ENCODE measurements at places on chromosomes 11 and 22.
A peak's percentile ranks its signal among the peaks of the same experiment; 100 is the strongest.

DNA sequence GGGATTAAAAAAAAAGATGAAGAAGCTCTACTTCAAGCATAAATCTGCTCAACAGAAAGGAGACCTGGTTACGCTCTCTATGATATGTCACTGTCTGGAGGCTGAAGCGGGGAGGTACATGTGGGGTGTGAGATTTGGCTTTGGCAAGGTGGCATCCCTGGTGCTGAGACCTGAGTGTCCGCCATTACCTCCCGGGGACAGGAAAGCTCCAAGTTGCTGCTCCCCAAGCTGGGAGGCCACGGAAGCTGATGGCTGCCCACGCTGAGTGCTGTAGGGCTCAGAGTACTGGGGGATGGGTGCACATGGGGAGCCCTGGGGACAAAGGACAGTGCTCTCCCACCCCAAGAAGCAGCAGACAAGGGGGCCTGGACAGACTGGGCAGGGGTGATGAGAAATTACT, 167.9 kb downstream of the DSCAML1 start:
- no peak for DNase-seq

DNA sequence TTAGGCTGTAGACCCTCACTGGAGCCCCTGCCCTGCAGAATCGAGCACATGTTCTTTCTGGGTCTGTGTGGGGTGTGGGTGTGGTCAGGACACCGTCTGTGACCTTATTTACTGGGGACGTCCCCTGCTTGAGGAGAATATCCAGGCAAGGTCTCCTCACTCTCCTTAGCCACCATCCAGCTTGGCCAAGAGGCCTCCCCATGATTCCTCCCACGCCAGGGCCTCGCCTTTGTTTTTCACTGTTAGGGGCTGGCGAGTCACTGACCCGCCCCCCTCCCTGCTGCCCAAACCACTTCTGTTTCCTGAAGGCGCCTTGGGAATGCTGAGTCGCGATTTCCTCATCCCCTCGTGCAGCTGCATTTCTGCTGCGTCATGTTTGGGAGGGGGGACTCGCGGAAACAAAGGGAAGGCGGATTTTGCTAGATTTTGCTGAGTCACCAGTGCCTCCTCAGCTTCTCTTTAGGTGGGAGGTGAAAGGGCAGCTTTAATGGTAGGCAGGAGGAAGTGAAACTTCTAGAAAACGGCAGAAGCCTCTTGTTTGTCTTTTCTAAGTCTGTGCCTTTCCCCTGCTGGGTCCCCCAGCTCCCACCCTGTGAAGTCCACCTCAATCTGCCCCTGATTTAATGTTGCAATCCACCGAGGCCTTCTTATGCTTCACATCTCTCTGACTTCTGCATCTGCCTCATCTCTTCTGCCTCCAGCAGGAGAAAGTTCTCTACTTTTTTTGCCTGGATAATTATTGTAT, 4.0 kb upstream of the HMOX1 start:
- peak; percentile 92 for DNase-seq

DNA sequence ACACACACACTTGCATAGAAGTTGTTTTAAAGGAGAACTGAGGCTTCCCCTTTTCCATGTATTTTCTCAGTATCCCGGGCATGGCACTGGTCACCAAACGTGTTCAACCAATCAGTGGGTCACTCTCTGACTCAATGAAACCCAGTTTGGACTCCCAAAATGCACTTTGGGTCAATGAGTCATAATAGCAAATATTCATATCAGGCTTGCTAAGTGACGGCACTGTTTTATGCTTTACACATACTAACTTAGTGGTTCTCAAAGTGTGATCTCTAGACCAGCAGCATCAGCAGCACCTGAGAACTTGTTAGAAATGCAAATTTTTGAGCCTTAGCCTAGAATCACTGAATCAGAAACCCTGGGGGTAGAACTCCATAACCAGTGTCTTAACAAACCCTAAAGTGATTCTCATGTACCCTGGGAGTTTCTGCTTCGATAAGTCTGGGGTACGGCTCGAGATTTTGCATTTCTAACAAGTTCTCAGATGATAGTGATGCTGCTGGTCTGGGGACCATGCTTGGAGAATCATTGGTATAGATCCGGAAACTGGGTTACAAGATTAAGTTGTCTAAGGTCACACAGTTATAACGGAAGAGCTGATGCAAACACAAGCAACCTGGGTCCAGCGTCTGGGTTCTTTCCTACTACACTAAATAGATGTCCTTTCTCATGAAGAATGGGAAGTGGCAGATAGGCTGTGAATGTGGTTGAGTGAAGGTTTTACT, 35.6 kb downstream of the ETS1 start:
- DNase-seq: no peak

DNA sequence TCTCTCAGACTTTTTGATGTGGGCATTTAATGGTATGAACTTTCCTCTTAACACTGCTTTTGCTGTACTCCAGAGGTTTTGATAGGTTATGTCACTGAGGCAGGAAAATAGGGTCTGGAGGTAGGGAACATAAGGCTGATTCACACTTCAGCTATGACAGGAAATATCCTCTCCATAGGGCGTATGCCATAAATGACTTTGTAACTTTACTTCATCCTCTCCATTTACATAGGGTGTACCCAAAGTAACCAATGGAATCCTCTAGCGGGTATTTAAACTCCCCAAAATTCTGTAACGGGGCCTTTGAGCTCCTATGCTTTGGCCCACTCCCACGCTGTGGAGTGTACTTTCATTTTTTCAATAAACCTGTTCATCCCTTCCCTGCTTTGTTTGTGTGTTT, 49.5 kb downstream of the OR2AT4 start:
- no peak for DNase-seq

GRCh38 chr11:103877221-103877620, 159.2 kb upstream of the DDI1 start:
- DNase-seq: no peak

DNA sequence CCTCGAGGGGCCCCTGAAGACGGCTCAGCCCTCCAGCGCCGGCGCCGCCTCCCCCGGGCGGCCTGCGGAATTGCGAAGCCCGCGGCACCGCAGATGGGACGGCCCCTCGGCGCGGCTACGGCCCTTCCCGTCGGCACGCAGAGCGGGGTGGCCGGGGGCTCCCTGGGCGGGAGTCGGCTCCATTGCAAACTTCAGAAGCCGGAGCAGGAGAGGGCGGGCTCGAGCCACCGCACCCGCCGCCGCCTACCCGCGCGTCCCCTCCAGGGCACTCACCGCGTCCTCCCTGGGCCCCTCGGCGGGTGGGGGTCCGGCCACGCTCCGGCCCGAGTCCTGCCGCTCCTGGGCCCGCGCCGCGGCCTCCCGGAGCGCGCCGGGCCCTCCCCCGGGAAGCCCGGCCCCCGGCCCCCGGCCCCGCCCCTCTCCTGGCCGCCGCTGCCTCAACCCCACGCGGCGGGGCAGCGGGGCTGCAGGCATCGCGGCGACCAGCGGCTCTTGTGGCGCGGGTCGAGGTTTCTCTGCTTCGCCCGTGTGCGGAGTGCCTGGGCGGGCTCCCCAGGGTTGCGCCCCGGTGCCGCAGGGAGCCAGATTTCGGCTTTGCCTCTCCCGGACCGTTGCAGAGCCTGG, at the start of gene PACSIN3:
TSS of gene PACSIN3 (minus strand) at position 359 of the 624 bp plus-strand sequence. CDS start 3,707 bp downstream, outside the sequence.
- DNase-seq: peak; percentile 42

DNA sequence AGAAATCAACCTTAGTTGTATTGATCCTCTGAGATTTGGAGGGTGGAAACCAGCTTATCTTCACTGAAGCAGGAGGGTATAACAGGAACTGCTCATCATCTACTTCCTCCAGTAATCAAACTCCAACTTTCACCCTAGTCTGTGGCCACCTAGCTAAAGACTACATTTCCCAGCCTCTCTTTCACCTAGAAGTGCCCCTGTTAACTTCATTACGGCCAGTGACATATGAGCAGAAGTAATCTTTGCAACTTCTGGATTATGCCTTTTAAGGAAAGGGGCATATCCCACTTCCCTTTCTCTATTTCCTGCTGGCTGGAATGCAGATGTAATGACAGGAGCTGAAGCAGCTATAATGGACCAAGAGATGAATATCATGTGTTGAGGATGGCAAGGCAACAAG, 7.6 kb upstream of the VPS37C start:
- DNase-seq: no peak

DNA sequence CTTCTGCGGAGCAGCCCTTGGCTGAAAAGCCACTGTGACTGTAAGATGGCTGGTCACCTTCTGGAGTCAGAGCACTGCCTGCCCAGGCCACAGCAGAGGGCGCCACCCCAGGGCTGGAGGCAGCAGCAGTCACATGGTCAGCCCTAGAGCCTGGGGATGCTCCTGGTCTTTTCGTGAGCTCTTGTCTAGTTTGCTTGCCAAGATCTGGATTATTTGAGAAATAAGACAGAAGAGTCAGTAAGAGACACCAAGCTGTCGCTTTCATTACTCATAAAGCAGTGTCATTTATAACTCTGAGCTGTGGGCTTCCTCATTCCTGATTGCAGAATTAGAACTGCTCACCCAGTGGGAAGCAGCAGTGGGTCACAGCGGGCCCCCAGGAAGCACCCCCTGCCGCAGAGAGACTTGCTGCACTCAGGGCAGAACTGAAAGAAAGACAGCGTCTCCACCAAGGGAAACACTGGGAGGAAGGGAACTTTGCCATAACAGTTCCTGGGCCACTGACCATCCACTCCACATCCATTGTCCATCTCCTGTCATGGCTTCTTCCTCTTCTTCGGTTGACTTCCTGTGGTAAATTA, 56.7 kb downstream of the PPP6R2 start:
- peak; percentile 55 for DNase-seq

DNA sequence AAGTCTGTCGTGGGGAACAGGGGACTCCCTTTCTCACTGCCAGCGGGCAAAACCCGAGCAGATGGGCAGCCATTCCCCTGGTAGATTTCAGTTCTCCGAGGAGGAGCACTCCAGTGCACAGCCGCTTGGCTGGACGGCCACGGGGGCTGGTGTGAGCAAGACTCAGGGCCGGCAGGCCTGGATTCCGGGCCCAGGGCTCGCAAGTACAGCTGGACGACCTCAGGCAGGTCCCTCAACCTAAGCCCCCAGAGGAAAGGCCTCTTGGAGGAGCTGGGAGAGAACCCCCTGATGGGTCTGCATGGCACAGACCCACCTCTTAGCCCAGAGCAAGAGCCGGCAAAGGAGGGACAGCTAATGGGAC, 31.3 kb upstream of the TCF20 start:
- DNase-seq: no peak

DNA sequence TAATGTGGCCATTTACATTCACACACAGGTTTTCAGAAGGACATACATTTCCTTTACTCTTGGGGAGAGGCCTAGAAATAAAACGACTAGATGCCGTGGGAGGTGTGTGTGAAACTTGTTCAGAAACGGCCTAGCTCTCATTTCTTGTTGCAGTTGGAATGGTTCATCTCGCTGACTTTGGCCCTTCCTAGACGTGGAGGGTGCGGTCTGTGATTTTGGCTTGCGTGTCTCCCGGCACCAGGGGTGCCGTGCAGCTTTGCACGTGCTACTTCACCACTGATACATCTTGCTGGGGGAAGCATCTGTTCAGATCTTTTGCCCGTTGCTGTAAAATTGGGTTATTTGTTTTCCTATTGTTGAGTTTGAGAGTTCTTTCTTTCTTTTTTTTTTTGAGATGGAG, 3.1 kb upstream of the PRR33 start:
- DNase-seq: no peak

GRCh38 chr11:66268952-66269905, 790 bp downstream of the RAB1B start:
- DNase-seq: no peak

- no peak for DNase-seq
Measured at GRCh38 chr11:17719028-17719937, at the start of gene MYOD1. MYOD1 (plus strand) TSS chr11:17719571; CDS start chr11:17719783, 212 bp downstream.

DNA sequence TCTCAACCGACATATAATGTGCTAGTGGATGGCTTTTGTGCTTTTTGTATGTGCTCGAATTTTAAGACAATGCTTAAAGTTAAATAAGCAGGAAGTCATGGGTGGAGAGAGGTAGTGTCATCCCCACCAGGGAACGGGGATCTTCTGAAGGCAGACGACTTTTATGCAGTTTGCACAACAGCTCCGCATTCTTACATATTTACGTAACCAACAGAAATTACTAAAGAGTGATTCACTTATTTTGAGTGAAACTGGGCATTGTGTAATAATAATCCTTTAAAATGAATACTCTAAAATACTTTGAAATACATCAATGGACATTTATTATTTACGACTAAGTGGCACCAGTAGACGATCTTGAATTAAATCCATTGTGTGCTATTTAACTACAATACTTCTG, 305.1 kb downstream of the CNTN5 start:
- no peak for DNase-seq

- no peak for DNase-seq
Measured at GRCh38 chr11:69852056-69852455, 32.8 kb upstream of the FGF3 start.

- DNase-seq: no peak
Measured at GRCh38 chr11:26276798-26277424, 55.0 kb upstream of the ANO3 start.

- no peak for DNase-seq
Measured at GRCh38 chr11:113774174-113774503, 647 bp upstream of the ZW10 start.

- no peak for DNase-seq
Measured at GRCh38 chr11:18939314-18939713, at the start of gene MRGPRX1. MRGPRX1 (minus strand) TSS chr11:18939414; CDS start chr11:18934784, 4,630 bp downstream.

DNA sequence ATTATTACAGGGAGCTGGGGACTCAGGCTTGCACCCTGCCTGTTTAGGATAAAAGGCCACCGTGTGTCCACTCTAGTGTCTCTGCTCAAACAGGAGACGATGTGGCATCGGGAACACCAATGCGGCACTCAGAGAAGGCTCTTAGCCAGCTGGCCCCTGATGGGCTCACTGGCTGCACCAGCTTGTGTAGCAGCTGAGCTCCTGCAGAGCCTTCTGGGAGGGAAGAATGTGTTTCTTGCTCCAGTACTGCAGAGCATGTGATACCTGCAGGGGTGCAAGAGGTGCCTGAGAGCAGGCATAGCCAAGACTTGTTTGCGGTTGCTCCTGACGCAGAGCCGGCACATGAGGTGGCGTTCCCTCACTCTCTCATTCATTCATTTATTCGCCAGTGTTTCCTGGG, 44.4 kb upstream of the KCNQ1OT1 start:
- no peak for DNase-seq

DNA sequence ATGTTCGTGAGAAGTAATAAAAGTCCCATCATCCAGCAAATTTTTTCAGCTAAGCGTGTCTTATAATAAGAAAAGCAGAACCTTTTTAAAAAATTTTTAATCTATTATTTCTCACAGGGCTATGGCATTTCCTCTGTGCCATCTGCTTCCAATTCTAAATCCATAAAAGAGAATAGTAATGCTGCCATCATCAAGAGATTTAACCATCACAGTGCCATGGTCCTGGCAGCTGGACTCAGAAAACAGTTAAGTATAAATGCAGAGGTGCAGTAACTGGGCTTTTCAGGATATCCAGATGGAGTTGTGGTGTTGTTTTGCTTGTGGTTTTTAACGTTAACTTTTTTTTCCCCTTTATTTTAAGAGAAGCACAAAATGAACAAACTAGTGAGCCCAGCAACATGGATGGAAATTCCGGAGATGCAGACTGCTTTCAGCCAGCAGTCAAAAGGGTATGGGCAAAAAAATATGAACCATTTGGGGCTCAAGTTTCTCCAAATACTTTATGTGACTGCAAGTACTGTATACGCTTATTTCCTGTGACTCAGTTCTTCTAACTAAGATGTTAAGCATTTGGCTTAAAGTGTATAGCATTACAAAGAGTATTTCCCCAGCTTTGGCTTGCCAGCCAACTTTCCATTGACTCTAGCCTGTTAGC, 25.2 kb downstream of the GTF2H1 start:
- no peak for DNase-seq

Measured in SHP77 (cell line).